ENCODE measurements at places on chromosomes 3 and 15.

DNA sequence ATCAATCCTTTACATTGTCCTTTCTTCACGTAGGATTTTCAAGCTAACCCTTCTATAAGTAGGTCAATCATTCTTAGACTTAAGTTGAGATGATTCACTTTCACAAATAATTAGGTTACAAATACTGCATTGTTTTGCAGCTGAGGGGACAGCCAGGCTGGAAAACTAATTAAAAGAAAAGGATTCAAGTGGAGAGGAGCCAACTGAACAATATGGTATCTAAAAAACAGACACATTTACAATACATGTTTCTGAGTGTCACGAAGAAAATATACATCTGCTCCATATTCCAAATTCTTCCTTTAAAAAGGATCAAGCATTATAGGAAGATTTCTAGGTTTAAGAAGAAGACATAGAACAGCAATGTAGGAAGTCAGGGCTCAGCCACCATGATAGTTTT, 70.2 kb downstream of the PEAK1 start:
- DNase-seq: no peak

- no peak for DNase-seq
Observed at GRCh38 chr3:58074997-58075396, 66.8 kb downstream of the FLNB start.

DNA sequence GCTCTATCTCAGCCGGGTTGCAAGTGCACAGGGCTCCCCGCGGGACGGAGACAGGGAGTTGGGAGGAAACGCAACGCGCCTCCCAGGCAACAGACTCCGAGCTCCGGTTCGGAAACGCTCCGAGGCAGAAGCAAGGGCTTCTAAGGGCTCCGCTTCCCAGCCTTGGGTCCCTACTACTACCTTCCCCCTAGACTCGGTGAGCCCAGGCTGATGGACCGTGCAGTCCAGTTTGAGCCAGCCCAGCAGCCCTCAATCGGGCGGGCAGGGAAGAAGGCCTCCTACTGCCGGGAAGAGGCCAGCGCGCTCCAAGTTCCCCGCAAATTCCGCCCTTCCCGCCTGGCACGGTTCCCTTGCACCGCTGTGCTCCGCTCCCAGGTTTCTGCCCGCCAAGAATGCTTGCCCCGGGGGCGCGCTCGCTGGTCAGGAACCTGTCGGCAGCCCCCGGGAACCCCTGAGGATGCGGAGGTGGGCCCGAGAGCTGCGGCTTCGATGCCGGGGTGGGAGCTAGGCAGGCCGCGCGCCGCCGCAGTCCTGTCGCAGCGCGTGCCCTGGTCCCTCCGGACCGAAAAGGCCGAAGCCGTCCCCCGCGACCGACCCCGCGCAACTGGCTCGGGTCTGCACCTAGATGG, 728 bp downstream of the TRANK1 start:
- peak; percentile 81 for DNase-seq

DNA sequence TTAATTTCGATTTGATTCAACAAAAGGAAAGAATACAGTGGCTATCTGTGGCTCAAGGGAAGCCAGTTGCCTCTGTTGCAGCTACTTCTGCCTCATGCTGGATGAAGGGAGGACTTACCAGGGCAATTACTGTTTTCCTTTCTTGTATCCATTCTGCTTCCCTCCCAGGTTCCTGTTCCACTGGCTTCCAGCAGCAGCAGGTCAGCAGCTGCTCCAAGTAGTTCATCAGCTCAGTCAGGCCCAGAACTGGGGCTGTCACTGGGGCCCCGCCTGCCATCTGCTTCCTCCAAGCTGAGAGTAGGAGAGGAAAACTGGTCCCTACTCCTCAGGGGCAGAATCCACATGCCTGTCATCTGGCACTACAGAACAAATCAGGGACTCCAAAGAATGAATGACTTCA, 48.6 kb upstream of the ULK4 start:
- no peak for DNase-seq

DNA sequence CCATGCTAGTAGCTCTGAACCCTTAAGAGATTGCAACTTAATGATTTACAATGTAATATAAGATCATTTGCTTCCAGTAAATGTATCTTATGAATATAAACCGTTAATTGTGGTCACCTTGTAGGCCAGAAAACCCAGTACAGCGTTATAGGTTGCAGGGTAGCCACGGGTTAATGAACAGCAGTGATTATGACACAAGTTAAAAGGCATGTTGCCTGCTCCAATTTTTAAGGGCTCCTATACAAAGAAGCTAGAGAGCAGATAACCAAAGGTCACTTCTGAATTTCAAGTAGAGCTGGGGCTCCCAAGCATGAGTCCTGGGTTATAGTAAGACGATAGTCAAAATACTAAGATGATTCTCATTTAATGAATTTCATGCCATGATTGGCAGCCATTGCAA, 13.5 kb downstream of the GUCA1C start:
- no peak for DNase-seq

Measured in astrocyte of the hippocampus (primary cell).